ENCODE measurements at places on chromosomes 5 and 9. TPM values are rescaled to one million over a fixed set of nuclear protein-coding genes. Genes with fewer than 3 reads are reported as not detected.

The SSBP2 gene
- 50.6 TPM for total RNA-seq

The SPATA31E1 gene
- total RNA-seq = not detected

DNA sequence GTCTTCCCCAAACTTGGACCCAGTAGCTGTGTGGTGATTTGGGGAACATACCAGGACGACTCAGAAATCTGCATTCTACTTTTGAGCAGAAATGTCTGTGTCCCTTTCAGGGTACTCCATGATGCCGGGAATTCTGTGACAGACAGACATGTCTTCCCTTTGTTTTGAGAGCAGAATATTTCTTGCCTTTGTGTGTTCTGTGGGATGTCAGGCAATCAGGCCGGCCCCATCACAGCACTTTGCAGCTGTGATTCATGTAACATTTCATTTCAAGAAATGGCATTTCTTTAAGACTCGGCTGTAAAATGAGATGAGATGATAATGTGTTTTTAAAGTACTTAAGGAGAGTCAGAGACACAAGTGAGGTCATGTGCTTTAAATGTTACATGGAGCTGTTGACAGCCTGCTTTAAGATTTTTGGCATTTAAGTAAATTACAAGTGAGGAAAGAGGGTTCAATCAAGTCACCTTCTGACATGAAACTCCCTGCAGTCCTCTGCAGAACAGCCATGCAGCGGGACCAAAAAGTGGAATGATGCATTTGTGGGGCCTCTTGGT is 98.7 kb downstream of the SLC28A3 start:
- DNase-seq = no peak

- DNase-seq = no peak
Observed at GRCh38 chr5:163276466-163276865, 160.9 kb upstream of the CCNG1 start.

DNA sequence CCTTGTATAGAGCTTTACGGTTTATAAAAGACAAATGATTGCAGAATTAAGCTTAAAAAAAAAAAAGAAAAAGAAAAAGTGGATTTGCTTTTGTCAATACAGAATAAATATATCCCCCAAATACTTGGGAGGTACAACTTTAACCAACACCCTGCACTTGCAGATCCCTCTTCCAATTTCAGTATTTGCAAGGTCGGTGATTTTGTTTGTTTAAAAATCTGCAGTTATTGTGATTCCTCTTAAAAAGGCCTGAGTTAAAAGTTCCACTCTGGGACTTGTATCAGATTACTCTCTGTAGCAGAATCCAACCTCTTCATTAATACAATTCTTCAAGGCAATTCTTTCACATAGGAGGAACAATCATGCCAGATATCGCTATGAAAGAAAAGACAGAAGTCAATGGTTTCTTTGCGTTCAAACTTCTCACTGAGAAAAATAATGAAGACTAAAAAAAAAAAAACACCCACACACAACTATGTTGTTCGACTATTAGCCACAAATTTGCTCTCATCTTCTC is 400.9 kb downstream of the EBF1 start:
- DNase-seq = no peak

DNA sequence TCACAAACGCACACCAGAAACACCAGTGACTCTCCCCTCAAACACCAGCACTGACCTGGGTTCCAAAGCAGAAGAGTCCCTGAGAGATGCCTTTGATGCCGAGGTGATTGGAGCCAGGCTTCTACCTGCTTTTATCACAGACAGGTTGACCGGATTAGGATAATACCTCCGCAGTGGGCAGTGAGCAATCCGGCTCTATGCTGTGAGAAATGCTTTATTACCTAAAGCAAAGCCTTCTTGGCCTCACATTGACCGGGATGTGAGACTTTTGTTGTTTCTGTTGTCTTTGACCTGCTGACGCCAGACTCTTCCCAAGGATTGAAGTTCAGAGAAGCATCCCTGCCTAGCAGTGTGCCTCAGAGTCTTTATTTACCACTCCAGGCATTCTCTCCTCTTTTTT is 320.3 kb upstream of the CLINT1 start:
- DNase-seq = no peak

DNA sequence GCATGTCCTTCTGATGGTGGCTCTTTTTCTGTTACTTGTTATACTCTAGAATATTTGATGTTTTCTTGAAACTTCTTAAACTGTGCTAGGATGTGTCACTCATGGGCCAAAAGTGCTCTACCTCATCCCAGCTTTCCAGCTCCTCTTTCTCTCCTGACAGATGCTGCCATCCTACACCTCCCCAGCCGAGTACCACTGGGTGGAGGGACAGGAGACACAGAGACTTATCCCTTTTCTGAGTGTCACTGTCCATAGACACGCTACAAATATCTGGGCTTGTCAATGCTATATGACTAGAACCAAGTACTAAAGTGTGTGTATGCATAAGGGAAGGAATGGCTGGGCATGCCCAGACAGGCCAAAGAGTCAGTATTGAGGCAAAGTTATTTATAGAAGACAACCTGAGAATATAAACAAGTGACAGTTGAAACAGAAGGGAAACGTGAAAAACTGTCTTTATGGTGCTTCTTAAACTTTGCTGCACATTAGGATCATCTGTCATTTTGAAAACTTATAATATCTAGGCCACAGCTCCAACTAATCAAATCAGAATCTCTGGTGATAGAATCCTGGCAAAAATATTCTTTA is 188.0 kb downstream of the CARTPT start:
- no peak for DNase-seq

The DBH gene
- not detected for total RNA-seq

GRCh38 chr5:109923205-109923604 is 233.5 kb downstream of the MAN2A1 start:
- no peak for DNase-seq

The DEPDC1B gene
- total RNA-seq = 46.7 TPM

- DNase-seq = no peak
Observed at GRCh38 chr9:119758241-119758640, 389.0 kb upstream of the BRINP1 start.

- DNase-seq = no peak
Observed at GRCh38 chr9:7811677-7812076, 12.1 kb upstream of the DMAC1 start.

- DNase-seq = no peak
Observed at GRCh38 chr5:38651806-38652205, 95.4 kb upstream of the LIFR start.

- DNase-seq = no peak
Observed at GRCh38 chr9:135641745-135642144, 2.4 kb upstream of the GLT6D1 start.

- DNase-seq = peak; percentile 100
Observed at GRCh38 chr9:137086531-137087408, at the start of gene MAN1B1. TSS of gene MAN1B1 (plus strand) at chr9:137086985. CDS start at chr9:137087000, 15 bp downstream.

The ROR2 gene
- total RNA-seq = 0.48 TPM

- DNase-seq = no peak
Observed at GRCh38 chr5:95533761-95534160, 21.0 kb downstream of the SKIC3 start.

DNA sequence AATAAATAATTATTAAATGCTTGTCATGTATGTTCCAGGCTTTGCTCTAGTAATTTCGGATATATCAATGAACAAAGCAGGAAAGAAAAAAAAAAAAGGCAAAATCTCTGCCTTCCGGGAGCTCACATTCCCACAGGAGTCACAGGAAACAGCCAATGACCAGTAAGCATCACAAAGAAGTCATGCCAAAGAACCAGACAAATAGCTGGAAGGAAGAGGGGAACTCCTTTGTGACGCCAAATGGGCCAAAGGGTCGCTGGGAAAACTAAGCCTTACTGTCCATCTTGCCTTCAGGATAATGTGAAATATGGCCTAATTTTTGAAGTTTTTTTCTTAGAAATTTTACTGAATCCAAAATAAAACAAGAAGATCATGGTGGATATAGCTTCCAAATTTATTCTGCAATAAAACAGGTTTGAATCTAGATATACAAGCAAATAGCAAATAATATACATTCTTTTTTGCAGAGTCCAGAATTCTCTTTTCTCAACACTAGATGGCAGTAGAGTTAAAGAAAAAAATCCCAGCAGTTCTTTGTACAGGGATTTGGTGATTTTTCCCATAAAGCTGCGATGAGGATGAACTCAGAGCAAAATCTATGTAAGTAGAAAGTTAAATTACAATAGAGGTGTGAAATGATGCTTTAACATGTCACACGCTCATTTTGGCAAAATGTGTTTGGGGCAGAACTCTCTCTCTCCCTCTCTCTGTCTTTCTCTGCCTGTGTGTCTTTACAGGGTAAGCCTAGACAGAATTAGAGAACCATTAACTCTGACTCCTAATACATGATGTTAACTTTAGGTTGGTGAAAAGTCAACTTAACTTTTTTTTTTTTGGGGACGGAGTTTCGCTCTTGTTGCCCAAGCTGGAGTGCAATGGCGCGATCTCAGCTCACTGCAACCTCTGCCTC is 60.0 kb upstream of the TUT7 start:
- no peak for DNase-seq

- no peak for DNase-seq
Observed at GRCh38 chr5:122312591-122313406, 762 bp downstream of the SNCAIP start.

GRCh38 chr5:124876566-124876965 is 130.1 kb upstream of the ZNF608 start:
- DNase-seq = no peak

- DNase-seq = no peak
Observed at GRCh38 chr9:128747241-128747640, 23.3 kb upstream of the ZDHHC12 start.

- no peak for DNase-seq
Observed at GRCh38 chr5:168313596-168314204, 22.3 kb downstream of the WWC1 start.

GRCh38 chr9:99850736-99851499 is 29.2 kb downstream of the NR4A3 start:
- DNase-seq = no peak

DNA sequence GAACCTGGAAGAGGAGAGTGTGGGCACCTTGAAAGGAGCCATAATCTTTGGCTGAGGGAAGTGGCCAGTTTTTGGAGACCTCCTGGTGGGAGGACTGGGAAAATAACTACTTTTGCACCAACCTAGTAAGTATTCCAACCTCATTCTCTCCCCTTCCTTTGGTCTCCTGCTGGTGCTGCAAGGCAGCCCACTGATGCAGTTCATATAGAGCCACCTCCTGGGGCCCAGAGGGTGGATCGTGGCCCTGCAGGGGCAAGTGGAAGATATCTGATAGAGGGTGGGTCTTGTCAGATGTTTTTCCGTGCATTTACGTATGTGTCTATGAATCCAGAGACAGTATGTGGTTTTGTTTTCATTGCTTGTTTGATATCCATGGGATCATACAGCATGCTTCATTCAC is 172.8 kb upstream of the PITX1 start:
- DNase-seq = no peak

GRCh38 chr5:63923914-63924313 is 38.3 kb downstream of the HTR1A start:
- no peak for DNase-seq

GRCh38 chr5:141319699-141320098 is 885 bp downstream of the TAF7 start:
- no peak for DNase-seq

- DNase-seq = peak; percentile 47
Observed at GRCh38 chr9:109574061-109574882, 76.2 kb upstream of the PTPN3 start.

The ZFYVE16 gene
- 12.3 TPM for total RNA-seq

- DNase-seq = no peak
Observed at GRCh38 chr5:37088009-37088408, 161.2 kb downstream of the CPLANE1 start.

DNA sequence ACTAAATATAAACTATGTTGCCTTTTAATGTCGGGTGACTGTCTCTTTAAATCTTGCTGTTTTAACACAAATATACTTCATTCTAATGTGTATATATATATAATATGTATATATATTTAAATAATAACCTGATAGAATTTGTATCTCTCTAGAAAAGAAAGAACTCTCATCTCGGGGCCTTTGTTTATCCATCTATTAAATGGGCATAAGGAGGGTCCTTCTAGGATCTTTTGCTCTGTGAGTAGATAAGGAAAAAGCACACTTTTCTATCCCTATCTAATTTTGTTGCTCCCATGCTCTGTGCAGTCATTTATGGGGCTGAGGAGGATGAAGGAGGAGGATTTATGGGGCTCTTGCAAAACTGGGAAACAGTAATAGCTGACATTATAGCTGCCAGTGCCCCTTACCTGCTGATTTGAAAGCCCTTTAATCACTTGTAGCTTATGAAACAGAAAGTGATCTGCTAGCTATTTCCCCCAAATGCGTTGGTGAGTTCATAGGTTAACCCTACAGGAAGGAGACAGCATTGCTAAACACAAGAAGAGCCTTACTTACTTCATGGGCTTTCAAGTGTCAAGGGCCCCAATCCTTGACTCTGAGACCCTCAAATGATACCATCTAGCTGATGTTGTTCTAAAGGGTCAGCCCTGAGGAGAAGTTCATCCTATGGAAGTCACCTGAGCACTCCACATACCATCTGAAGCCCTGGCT is 5.8 kb upstream of the PPARGC1B start:
- DNase-seq = peak; percentile 30

DNA sequence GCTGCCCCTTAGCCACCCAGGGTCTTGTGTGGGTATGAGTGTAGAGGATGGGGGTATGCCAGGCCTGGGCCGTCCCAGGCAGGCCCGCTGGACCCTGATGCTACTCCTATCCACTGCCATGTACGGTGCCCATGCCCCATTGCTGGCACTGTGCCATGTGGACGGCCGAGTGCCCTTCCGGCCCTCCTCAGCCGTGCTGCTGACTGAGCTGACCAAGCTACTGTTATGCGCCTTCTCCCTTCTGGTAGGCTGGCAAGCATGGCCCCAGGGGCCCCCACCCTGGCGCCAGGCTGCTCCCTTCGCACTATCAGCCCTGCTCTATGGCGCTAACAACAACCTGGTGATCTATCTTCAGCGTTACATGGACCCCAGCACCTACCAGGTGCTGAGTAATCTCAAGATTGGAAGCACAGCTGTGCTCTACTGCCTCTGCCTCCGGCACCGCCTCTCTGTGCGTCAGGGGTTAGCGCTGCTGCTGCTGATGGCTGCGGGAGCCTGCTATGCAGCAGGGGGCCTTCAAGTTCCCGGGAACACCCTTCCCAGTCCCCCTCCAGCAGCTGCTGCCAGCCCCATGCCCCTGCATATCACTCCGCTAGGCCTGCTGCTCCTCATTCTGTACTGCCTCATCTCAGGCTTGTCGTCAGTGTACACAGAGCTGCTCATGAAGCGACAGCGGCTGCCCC is 2.6 kb downstream of the SLC35A4 start:
- no peak for DNase-seq

- DNase-seq = no peak
Observed at GRCh38 chr9:130453487-130453886, 8.7 kb downstream of the ASS1 start.

DNA sequence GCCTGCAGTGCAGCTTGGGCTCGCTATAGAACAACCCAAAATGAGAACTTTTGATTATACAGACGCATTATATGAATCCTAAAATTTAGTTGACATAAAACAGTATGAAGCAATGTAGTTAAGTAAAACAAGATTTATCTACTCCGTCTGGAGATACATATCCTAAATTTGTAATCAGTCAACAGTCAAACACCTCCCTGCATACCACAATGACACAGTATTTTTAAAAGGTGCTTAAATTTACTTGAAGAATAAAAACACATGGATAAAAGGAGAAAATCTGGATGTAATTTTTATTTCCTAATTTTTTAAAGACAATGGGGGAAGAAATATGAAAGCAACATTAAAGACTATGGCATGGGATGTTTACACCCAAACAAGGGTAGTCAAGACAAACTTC is 70.8 kb downstream of the PTBP3 start:
- DNase-seq = no peak
